ENCODE measurements at places on chromosomes 4 and X.

DNA sequence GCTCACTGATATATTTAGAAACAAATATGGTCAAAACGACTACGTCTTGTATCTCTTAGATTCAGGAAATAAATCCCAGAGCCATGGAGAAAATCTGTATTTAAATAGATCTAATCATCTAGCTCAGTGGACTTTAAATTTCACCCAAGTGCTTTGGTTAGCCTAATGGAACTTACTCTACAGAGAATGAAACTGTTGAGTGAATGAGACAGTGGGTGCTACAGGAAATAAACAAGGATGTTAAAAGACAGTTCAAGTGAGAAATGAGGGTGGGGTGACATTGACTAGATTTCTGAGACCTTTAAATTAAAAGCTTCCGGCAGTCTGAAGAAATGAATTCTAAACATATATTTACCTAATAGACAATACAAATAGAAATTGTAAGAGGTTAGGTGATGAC is 2197.0 kb downstream of the ARAP2 start:
- DNase-seq, result no peak

DNA sequence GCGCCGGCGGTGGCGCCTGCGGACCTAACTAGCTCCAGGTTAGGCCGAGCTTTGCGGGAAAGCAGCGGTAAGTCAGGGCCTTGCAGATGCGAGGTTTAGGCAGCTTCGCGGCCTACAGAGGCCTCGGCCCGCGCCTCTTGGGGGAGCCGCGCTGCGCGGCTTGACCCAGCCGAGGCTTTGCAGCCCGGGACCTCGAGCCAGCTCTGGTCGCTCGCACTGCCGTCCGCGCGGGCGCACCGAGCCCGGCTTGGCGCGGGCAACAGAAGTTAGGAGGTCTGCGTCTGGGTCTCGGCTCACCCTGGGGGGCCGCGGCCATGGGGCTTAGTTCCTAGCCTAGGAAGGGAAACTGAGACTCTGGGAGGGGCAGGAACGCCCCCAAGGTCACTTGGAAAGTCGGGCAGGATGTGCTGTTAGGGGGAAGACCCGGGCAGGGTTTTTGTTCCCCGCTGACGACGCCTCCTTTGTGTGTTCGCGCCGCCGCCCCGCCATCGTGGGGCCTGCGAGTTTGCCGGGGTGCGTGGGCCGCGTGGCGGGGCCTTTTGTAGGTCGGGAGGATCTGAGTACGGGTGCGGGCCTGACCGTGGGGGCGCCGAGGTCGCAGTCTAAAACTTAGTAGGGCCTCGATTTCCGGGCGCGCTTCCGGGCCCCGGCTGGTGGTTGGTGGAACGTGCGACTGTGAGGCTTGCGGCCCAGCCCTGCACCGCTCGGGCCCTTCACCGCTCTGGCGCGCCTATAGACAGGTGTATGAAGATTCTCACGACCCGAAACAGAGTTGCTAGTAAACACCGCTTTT is 482 bp downstream of the RNF4 start:
- peak; percentile 76 for DNase-seq

GRCh38 chr4:10182446-10183424 is 66.1 kb upstream of the WDR1 start:
- no peak for DNase-seq

DNA sequence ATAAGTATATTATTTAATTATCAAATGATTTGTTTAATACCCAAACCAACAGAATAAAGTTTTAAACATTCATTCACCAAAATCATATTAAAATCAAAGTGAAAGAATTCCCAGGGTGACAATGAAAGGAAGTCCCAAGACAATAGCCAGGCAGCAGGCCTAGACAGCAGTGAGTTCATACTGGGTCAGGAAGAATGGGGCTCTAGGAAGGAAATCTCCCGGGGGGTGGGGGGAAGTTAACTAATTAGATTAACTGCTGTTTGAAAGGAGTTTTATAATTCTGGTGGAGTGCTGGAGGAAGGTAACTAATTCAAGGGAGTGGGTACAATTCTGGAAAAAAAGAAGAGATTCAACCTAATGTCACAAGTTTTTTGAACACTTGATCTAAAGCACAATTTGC is 104.1 kb downstream of the ZAR1 start:
- no peak for DNase-seq

DNA sequence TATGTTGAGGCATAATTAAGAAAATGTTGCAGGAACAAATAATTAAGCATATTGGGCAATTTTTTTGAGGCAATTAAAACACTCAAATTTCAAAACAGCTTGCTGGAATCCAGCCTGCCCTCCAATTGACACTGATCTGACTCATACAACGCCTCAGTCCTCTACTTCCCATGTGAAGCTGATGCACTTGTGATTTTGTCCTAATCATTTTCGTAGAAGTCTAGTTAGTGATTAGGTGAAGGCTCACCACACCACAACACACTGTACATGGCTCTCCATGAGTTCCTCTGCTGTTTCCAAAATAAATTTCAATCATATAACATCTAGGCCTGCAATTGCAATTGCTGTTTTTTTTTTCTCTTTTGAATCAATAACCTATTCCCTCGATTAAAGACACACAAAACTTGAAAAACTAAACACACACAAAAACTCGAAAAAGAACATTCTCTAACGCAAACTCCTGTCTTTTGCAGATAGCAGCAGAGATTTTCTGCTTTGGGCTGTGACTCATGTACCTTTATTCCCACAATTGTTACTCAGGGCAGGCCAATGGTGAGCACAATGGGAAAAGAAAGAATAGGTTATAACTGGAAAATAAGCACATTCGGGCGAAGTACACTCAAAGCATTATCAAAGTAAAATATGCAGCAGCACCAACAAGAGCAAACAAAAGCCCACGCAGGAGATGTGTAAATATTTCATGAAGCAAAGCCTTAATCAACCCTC is 1.7 kb downstream of the GPRIN3 start:
- no peak for DNase-seq

GRCh38 chr4:15455290-15455689 is 14.4 kb upstream of the CC2D2A start:
- DNase-seq, result no peak

- no peak for DNase-seq
These were observed 46.1 kb downstream of the PJA1 start for GRCh38 chrX:69119122-69119521.

DNA sequence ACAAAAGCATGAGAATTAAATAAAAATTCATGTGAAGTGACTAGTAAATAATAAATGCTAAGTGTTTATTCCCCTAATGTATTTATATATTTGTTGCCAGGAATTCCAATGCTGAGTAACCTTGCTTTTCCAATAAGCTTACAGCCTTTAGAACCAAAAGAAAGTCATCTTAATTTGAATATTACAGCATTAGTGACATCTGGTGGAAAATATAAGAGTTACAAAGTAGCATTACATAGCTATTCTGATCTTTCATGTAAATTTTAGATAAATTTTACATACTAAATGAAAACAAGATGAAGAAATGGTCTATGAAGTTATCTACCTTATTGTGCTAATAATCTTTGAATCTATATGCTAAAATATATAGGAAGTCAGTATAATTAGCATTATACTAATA is 10.4 kb downstream of the MAD2L1 start:
- DNase-seq, result peak; percentile 44

DNA sequence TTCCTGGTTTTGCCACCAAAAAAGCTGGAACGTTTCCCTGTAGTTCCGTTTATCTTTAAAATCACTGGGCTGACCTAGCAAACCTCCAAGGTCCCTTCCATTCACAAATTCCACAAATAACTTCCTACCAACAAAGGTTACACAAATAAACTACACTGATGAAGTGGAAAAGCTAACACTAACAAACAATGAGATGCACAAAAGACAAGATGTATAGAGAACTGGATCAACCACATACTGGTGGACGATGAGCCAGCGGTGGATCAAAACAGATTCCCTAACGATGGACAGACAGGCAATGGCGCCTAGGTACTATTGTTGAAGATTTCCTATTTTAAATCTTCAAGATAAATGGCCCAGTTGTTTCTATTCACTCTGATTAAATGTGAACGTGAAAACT is 15.5 kb downstream of the AFAP1 start:
- DNase-seq, result no peak

- no peak for DNase-seq
These were observed 27.3 kb downstream of the COL25A1 start for GRCh38 chr4:109275066-109275745.

GRCh38 chr4:8180310-8181093 is 18.6 kb upstream of the SH3TC1 start:
- no peak for DNase-seq

DNA sequence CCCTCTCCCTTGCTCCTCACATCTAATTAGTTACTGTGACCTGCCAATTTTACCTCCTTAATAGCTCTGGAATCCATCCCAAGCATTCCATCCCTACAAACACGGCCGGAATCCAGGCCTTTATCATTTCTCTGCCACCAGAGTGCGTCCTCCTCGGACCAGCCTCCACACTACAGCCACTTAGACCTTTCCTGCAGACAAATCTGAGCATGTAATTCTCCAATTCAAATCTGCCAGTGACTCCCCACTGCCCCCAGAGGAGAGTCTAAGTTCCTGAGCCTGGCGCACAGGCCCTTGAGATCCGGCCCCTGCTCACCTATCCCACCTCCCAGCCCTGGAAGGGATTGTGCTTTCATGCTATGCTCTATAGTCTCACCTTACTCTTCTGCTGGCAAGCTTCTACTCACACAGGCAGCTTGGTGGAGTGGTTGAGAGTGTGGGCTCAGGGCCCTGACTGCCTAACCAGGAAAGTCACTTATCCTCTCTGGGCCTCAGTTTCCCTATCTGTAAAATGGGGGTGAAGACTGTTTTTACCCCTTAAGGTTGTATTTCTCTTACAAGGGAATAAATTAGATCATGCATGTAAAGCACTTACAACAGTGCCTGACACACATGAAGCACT is 31.2 kb downstream of the PJA1 start:
- DNase-seq, result peak; percentile 50

GRCh38 chr4:120824946-120825345 is 97.6 kb downstream of the PRDM5 start:
- DNase-seq, result no peak

- no peak for DNase-seq
These were observed 186.2 kb downstream of the RCHY1 start for GRCh38 chr4:75327804-75328512.

GRCh38 chrX:17817251-17817650 is 43.8 kb downstream of the RAI2 start:
- DNase-seq, result no peak

GRCh38 chrX:57379296-57379695 is 92.8 kb downstream of the FAAH2 start:
- no peak for DNase-seq

DNA sequence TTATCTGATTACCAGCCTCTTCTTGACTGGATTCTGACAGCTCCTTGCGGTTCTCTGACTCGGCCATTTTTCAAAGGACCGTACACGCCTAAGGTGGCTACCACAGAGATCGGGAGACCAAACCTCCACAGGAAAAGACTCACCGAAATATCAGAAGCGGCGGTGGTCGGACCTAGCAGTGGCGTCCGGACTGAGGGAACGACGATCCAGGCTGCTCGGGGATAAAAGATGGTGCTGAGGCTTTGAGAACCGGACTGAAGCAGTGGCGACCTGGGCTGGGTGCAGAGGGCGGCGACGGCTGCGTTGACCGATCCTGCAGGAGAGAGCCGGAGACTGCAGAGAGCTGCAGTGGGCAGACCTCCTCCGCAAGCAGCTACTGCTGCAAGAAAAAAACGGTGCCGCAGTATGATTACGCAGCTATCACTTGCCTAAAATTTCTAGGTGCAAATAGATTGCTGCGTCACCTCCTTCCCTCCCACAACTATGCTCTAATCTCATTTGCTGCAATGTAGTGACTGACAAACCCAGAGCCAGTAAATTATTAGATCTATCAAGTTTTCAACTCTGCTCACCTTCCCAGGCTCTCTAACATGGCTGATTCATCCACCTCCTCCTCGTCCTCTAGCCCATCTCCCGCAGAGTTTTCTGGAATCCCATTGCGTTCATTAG is at the start of gene NAP1L2:
TSS of gene NAP1L2 (minus strand) at position 426 of the 669 bp plus-strand sequence. CDS start at position 67, 359 bp downstream.
- DNase-seq, result no peak

DNA sequence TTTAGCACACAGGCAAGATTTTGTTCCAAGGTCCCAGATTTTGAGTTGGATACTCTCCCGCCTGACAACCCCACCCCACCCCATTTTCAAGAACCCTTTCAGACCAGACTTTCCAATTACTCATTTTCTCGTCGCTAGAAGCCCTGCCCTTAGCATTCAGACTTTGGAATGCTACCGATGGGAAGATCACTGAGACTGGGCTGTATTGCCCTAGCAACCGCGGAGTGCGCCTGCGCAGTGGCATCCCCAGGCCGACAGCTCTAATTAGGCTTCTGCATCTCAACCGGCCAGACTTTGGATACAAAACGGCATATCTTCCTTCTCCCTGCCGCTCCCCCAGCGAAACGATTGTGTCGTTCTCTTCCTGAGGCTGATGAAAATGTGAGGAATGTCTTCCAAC is 3.4 kb downstream of the MAGEE2 start:
- no peak for DNase-seq

DNA sequence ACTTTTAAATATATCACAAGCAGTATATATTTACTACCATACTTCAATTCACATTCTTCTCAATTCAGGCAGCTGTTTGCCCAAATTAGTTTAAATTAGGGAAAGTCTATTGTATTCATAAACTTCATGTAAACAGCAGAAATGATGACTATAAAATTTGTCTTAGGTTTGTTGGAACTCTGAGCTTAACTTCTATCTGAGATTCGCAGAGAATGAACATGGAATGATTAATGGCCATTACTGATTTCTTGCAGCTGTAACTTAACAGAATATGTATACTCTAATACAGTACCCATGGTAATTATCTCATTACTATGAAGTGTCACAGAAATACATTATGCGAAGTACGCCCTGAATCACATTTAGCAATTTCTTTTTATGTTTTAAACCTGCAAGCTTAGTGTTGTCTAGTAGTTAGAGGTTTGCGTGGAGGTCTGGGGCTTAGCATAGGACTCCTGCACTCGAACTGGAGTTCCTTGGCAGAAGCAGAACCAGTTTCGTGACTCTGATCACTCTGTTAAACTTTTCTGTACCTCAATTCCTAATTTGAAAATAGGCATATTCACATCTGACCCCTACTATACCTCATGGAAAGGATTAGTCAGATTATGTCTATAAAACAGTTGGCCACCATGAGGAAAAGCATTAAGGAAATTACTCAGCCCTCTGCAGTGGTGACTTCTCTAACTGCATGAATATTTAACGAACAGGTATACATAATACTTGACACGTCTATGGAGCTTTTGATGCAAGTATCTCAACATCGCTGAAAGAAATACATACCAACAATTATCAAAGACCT is 243.2 kb downstream of the MGST2 start:
- DNase-seq, result no peak

GRCh38 chrX:69556060-69557011 is 52.2 kb downstream of the NALF2 start:
- DNase-seq, result no peak

DNA sequence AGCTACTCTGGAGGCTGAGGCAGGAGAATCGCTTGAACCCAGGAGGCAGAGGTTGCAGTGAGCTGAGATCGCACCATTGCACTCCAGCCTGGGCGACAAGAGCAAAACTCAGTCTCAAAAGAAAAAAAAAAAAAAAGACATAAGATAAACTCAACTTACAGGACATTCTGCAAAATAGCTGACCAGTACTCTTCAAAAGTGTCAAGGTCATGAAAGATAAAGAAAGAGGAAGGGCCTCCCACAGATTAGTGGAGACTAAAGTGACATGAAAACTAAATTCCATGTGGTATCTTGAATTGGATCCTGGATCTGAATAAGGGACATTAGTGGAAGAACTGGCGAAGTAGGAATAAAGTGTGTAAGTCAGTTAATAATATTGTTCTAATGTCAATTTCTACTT is 63.3 kb downstream of the ZNF182 start:
- no peak for DNase-seq

- no peak for DNase-seq
These were observed 294.9 kb upstream of the ZCCHC13 start for GRCh38 chrX:74009041-74009440.

- no peak for DNase-seq
These were observed 99.0 kb upstream of the SPANXC start for GRCh38 chrX:141341341-141341740.

GRCh38 chr4:169164669-169165415 is 105.9 kb downstream of the SH3RF1 start:
- DNase-seq, result no peak

Measured in NAMALWA (cell line).